ENCODE measurements at places on chromosomes 2 and 18.

GRCh38 chr2:79005216-79005615 lies 20.3 kb upstream of the REG3G start:
- DNase-seq: no peak

- DNase-seq: no peak
These were observed 752.6 kb upstream of the ACVR2A start for GRCh38 chr2:147092266-147092665.

GRCh38 chr2:110807522-110807921 lies 75.1 kb downstream of the ACOXL start:
- DNase-seq: peak; percentile 86

DNA sequence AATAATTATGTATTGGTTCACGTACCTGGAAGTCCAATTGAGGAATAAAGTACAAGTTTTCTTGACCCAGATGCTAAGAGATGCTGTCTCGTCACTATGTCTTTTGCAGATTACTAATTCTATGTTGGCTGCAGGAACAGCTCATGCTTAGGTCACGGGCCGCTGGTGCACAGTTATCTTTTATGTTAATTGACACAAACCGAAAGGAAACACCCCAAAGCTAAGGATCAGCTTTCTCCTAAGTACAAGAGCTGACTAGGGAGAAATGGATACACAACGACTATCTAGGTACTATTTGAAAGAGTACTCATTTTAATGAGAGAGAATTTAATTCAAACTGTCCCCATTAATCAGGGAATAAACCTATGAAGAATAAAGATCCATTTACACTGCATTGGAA lies 217.7 kb upstream of the SLC35G4 start:
- DNase-seq: no peak

- no peak for DNase-seq
These were observed 394.4 kb downstream of the SOCS6 start for GRCh38 chr18:70683263-70683662.

DNA sequence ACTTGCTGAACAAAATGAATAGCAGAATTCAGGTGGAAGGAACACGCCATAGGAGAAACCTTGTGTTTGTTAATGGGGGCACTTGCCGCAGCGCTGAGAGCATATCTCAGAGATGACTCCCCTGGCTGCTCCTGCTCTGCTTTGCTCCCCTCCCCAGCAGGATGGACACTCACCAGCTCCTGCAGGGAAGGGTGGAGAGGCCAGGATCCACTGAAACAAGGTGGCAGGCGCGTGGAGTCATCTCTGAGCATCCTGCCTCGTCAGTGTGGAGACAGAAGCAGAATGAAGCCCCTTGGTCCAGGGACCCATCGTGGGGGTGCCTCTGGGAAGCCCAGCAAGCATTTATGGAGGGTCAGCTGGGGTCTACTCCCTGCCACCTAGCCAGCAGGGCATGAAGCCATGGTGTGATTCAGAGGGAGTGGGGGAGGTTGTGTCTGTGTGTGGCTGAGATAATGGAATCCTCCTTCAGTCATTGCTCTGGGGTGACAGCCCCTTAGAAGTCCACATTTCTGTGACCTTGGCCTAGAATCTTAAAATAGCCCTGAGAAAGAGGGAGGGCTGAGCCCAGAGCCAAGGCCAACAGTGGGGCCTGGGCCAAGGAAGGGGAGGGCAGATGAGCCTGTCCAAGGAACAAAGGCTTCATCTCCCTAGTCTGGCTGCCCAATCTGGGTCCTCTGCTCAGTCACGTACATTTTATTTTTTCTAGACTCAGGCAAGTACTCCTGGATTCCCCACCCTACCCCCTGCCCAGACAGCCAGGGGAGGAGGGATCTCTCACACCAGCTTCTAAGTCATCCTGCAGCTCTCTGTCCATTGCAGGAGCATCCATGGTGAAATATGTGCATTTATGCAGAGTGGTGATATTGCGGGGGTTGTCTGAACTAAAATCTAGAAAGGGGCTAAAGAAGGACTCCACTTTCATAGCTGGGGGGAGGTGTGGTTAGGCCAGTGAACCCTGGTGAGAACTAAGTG lies 215.4 kb downstream of the ZBTB7C start:
- DNase-seq: no peak

GRCh38 chr2:219612577-219613286 lies 14.7 kb upstream of the SLC4A3 start:
- no peak for DNase-seq

DNA sequence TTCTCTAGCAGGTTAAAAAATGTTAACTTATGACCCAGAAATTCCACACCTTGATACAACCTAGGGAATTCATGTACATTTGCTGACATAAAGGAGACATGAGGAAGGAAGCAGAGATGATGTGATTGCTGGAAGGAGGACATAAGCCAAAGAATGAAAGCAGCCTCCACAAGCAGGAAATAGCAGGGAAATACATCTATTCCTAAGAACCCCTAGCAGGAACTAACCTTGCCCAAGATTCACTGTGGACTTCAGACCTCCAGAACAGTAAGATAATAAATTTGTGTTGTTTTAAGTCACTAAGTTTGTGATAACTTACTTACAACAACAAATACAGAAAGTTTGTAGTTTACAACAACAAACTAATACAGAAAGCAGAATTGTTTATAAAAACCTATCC lies 4.6 kb upstream of the DSG4 start:
- no peak for DNase-seq

DNA sequence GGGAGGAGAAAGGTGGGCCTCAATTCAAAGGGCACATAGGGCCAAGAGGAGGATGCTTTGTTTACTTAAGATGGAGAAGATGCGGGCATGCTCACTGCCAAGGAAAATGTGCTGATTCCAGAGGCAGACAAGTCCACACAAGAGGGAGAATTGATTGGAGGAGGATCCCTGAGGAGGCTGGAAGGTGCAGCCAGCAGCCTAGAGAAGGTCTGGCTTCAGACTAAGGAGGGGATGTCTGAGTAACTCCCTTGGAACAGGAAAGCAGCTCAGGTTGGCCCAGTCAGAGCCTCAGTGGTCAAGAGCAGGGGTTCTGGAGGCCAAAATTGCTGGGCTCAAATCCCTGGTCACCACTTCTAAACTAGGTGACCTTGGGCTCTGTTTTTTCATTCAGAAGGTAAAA lies 265.5 kb upstream of the NCKAP5 start:
- DNase-seq: no peak

DNA sequence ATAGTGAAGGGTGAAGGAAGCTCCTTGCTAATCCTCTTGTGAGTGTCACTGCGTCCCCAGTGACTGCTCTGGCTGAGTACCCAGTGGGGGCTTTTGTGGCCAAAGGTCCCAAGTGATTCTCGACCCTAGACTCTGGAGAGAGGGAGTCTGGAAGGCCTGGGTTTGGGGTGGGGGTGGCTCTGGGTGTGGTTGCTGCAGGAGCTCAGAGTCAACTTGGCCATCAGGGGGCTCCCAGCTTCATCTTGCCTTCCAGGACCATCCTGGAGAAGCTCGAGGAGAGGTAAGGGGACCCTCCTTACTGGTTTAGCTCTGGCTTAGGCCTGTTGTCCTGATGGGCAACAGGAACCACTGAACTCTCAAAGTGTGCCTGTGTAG lies 592 bp downstream of the PSD4 start:
- DNase-seq: no peak

- DNase-seq: no peak
These were observed 35.8 kb downstream of the ST3GAL5 start for GRCh38 chr2:85852937-85853498.

- DNase-seq: no peak
These were observed 129.4 kb downstream of the LYPD6B start for GRCh38 chr2:149167941-149168340.

GRCh38 chr2:101971836-101972235 lies 19.9 kb upstream of the IL1R2 start:
- no peak for DNase-seq

GRCh38 chr18:44411262-44411905 lies 269.3 kb upstream of the SETBP1 start:
- no peak for DNase-seq

GRCh38 chr2:20501974-20502373 lies 55.1 kb downstream of the RHOB start:
- no peak for DNase-seq

DNA sequence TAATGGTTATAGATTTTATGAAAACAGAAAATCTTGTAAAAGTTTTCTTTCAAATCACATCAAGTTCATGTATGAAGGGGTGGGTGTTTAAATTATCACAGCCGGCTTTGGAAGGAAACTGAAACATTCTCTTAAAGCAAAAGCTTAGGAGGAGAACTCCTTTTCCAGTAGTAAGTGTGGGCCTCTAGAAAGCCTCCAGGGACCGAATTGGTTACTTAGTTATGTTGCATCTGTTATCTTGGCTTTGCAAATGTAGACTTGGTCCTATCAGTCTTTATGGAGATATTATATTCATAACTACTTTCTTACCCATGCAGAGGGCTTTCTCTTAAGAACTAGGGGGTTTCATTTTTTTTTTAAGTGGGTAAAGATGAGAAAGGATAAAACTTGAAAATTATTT lies 7.4 kb downstream of the NAB1 start:
- no peak for DNase-seq

DNA sequence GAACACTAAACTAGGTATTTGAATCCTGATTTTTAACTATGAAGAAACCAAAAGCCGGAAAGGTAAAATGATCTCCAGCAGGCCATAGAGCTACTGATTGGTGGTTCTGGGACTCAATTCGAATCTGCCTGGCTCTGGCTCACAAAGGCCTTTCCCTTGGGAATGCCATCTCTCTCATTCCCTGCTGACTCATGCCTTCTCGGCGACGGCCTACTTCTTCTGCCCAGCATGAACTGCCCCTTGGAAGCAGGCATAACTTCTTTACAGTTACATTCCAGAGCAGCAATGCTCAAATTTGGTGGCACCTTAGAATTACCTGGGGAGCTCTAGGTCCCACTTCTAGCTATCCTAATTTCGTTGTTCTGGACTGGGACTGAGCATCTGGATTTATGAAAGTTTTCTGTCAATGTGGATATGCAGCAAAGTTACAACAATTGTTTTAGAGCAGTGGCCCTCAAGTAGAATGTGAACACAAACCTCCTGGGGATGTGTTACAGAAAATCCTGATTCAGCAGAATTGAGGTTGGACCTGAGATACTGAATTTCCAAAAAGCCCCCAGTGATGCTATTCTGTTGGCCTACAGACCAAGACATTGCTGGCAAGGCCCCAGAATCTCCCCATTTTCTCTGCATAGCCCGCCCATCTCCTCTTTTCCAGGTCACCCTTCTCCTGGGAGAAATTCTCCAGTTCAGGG lies 261.1 kb downstream of the CNTNAP5 start:
- no peak for DNase-seq

DNA sequence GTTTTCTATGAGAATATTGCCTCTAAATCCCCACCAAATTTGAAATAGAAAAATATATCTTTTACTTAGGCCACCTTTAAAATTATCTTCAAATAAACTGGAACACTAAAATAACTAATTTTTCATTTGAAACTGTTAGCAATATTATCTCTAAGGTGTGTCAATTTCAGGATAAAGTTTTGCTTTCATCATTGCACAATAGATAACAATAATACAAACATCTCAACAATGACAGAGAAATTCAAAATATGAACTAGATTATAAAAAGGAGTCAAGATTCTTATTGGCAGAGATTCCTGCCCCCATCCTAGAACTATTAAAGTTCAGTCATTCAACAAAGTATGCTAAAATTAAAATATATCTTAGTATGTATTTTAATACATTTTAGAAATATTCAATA lies 117.9 kb downstream of the SCN9A start:
- no peak for DNase-seq

- DNase-seq: no peak
These were observed 14.5 kb downstream of the OLA1 start for GRCh38 chr2:174233771-174234275.

DNA sequence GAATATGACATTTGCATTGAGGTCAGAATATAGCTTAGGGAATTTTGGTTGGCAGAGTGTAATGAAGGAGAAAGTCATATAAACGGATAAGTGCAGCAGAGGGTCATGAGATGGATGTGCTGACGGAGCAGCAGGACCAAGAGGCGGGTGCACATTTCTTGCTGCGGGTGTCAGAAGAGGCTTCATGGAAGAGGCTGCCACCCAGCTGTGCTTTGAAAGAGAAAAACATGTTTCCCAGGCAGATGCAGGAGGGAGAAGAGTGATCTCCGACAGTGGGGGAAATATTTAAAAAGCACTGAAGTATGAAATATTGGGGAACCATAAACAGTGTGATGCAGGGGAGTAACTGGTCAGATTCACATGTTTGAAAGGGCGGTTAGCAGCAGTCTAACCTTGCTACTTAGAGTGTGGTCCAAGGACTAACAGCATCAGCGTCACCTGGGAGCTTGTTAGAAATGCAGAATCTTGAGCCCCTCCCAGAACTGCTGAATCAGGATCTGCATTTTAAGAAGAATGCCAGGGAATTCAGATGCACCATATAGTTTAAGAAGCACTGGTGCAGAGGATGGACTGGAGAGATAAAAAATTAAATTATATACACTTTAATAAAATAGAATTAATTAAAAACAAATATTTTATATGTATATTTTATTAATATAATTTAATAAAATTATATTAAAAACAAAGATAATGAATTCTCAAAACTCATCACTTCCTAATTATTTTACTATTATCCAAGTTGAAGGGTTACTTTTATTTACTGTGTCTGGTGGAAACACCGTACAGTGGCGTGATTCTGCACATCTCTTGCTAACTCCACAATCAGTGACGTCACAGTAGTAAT lies 36.1 kb upstream of the SCYGR1 start:
- DNase-seq: no peak

DNA sequence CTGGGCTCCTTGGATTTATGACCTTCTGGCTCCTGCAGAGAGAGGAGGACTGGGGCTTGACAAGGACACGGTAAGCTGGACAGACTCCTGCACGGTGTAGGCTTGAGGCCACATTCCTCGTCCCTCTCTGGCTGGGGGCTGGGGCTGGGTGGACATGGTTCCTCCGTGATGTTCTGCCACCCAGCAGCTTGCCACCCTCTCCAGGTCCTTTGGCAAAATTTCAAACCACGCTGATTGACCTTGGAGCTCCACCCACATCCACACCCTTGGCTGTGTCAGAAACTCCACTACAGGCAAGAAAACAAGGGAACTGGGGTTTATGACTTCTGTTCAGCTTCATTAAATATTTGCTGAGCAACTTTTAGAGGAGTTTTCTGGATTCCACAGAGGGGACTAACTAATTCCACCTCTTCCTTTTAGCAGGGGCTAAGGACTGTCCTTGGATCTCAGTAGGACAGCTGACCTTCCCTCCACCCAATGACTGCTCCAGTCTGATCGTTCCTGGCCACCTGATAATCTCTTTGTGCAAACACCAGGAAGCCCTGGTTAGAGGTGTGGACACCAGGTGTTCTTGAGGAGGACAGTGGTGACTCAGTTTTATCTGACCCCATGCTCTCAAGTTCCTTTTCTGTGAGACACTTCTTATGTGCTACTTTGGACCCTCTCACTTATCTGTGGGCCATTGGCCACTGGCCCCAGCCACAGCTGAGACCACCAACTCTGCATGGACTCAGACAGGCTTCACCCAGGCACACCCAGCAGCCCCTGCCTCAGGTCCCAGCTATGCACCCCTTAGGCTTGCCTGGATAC lies 29.3 kb downstream of the GPR55 start:
- no peak for DNase-seq

- no peak for DNase-seq
These were observed 17.5 kb downstream of the SERTAD2 start for GRCh38 chr2:64635976-64636911.

- DNase-seq: no peak
These were observed 4.4 kb upstream of the ATP8B1 start for GRCh38 chr18:57807336-57808117.

All from right hindlimb (tissue), 1 donor.